ENCODE measurements at places on chromosomes 12 and 14.

DNA sequence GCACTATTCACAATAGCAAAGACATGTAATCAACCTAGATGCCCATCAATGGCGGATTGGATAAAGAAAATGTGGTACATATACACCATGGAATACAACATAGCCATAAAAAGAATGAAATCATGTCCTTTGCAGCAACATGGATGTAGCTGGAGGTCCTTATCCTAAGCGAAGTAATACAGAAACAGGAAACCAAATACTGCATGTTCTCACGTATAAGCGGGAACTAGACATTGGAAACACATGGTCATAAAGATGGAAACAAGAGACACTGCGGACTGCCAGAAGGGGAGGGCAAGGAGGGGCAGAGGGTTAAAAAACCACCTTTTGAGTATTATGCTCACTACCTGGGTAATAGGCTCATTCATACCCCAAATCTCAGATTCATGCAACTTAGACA, 234.1 kb upstream of the PLXNC1 start:
- no peak for DNase-seq

DNA sequence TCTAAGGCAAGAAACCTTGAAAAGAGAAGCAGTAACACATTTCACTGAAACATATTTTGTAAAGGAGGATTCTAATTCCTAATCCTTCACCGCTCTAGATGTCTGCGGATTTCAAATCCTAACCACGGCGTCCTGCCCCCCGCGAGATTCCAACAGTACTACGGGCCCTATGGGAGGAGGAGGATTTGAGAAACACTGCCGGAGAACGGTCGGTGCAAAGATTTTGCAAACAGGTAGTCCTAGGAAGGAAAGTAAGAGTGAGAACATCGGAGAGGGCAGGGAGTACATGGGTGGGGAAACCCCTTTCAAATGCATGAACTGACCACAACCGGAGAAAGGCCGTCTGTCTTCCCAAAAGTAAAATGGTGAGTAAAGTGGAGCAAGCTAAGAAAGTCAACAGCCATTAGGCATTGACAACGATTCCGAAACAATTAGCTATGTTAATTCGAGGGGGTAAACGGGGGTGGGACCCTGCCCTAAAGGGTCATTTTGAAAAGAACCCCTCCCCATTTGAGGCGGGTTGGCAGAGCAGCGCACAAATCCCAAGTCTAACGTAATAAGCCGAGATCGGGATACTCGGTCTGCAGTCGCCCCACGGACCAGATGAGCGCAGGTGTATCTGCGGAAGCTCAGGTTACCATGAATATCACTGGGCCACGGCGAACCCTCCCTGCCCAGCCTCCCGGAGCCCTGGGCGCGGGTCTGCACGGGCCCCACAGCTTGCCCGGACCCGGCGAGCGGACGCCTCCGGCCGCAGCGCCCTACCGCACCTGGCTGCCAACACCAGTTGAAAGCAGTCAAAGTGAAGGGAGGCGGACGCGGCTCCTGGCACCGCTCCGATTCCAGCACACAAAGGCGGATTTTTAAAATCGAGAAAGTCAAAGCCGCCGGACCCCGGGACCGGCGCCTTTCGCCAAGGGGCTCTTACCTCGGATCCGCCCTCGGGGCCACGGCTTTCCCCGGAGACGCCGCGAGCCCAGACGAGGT, 662 bp downstream of the EPS8 start:
- DNase-seq: no peak

DNA sequence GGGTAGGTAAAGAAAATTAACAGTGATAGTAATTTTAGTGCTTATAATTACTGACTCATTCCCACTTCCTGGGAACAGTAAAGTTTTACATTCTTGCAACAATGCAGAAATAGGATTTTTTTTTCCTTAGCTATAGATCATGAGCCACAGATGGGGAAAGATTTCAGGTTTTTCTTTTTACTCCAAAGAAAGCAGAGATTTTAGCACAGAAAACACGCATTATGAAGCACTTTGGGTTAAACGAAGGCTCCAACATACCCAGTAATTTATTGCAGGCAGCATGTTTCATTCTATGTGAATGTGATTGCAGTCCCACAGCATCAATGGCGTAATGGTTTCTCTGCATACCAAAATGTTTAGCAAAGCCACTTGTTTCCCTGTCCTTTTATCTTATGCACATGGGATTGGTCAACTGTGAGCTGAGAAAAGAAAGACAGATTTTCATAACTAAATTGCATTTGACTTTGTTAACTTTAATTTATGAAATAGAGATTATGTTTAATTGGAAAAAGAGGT, 124.6 kb upstream of the E2F7 start:
- no peak for DNase-seq

GRCh38 chr12:69984241-69984640, 159.2 kb downstream of the MYRFL start:
- no peak for DNase-seq

- no peak for DNase-seq
These were observed 17.5 kb downstream of the MAX start for GRCh38 chr14:65084554-65085505.

DNA sequence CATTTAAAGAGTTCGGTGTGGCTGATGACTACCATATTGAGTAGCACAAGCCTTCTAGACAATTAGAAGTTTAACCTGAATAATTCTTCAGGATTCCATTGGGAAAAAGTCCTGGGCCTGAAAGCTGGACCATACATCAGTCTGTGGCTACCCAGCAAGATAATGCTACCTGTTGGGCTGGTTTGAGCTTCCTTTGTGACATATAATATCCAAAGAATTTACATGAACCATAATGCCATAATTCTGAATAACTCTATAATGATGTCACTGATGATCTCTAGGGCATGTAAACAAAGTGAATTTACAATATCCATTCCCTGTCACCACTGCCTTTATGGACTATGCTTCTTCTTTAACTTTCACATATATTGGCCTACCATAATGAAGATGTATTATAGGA, 3.8 kb upstream of the YBX3 start:
- no peak for DNase-seq

DNA sequence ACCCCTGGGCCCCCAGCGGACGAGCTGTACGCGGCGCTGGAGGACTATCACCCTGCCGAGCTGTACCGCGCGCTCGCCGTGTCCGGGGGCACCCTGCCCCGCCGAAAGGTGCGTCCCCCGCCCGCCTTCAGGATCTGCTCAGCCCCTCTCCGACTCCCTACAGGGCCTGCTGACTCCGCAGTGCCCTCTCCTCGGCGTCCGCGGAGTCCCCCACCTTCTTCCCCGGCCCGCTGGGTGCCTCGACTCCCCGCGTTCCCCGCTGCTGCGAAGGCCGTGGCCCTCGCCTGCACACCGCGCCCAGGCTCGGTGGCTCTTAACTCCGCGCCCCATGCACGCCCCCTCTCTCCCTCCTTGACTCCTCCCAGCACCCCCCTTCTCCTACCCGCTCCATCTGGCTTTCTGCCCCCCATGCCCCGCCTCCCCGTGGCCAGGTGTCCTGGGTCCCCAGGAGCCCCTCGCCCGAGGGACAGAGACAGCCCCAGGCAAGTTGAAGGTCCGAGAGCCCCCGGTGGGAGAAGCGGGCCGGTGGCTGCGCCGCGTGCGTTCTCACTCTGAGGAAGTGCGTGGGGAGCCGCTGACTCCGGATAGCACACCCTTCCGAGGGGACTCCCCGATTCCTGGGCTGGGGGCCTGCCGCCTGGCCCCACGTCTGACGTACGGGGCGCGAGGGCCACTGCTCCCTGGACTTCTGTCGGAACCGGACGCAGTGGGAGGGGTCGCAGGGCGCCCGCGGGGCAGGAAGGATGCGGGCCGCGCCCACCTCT, 594 bp downstream of the TAMALIN start:
- peak; percentile 29 for DNase-seq

DNA sequence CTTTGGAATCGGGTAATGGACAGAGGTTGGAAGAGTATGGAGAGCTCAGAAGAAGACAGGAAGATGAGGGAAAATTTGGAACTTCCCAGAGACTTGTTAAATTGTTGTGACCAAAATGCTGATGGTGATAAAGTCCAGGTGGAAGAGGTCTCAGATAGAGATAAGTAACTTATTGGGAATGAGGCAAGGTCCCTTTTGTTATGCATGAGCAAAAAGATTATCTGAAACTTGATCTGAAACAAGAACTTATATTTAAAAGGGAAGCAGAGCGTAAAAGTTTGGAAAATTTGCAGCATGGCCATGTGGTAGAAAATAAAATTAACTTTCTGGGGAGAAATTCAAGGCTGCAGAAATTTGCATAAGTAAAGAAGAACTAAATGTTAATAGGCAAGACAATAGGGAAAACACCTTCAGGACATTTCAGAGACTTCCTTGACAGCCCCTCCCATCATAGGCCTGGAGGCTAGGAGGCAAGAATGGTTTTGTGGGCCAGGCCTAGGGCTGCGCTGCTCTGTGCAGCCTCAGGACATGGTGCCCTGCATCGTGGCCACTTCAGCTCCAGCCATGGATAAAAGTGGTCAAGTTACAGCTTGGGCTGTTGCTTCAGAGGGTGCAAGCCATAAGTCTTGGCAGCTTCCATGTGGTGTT, 425.7 kb upstream of the PRICKLE1 start:
- no peak for DNase-seq

- no peak for DNase-seq
These were observed 40.9 kb downstream of the OSBPL8 start for GRCh38 chr12:76518699-76519098.

GRCh38 chr12:122891661-122892525, 4.0 kb downstream of the VPS37B start:
- no peak for DNase-seq

GRCh38 chr14:54658836-54659235, 91.9 kb downstream of the SAMD4A start:
- no peak for DNase-seq

- peak; percentile 13 for DNase-seq
These were observed 42.0 kb downstream of the TRAF3 start for GRCh38 chr14:102819176-102819628.

DNA sequence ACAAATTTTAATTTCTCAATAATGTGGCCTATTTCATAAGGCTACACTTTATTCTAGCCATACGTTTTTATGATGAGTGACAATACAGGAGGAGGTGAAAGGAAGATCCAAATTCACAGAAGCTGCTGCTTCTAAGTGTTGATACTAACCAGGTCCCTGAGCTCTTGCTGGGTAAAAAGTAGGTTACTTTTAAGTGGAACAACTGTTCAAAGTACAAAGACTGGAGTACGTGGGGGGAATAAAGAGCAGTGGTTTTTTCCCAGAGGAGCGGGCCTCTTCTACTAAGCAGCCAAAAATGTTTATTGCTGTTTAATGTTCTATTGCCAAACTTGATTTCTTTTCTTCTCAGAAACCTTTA, 301.8 kb downstream of the AEBP2 start:
- no peak for DNase-seq

GRCh38 chr14:100383727-100384158, 60.6 kb downstream of the SLC25A47 start:
- DNase-seq: peak; percentile 77

GRCh38 chr12:69438539-69438938, 31.6 kb upstream of the FRS2 start:
- no peak for DNase-seq

- DNase-seq: no peak
These were observed 13.7 kb downstream of the PLEKHG6 start for GRCh38 chr12:6323995-6324711.

GRCh38 chr12:96995861-96996260, 88.8 kb downstream of the NEDD1 start:
- DNase-seq: no peak

DNA sequence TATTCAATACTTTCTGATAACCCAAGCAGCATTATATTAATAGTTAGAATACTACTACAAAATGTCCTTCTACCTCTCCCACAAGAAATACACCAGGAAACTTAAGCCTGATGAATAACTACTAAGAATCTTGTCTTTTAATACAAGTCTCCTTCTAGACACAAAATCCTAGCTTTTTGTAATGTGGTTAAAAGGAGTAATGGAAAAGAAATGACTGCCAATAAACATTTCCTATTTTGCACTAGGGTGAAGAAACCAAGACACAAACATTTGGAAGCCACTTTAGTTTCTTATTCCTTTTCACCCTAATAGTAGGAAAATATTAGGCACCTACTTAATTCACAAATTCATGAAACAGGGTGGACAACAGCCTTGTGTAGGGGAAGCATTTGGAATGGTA, 51.3 kb upstream of the TTC7B start:
- no peak for DNase-seq

- no peak for DNase-seq
These were observed 75.7 kb downstream of the PTPRB start for GRCh38 chr12:70561550-70561949.

All from COR-L47 (cell line).